Activated T-cell treated with anti-CD3 and anti-CD28 coated beads for 48 hours (primary cell): ENCODE measurements at places on chromosomes 7 and 10.

DNA sequence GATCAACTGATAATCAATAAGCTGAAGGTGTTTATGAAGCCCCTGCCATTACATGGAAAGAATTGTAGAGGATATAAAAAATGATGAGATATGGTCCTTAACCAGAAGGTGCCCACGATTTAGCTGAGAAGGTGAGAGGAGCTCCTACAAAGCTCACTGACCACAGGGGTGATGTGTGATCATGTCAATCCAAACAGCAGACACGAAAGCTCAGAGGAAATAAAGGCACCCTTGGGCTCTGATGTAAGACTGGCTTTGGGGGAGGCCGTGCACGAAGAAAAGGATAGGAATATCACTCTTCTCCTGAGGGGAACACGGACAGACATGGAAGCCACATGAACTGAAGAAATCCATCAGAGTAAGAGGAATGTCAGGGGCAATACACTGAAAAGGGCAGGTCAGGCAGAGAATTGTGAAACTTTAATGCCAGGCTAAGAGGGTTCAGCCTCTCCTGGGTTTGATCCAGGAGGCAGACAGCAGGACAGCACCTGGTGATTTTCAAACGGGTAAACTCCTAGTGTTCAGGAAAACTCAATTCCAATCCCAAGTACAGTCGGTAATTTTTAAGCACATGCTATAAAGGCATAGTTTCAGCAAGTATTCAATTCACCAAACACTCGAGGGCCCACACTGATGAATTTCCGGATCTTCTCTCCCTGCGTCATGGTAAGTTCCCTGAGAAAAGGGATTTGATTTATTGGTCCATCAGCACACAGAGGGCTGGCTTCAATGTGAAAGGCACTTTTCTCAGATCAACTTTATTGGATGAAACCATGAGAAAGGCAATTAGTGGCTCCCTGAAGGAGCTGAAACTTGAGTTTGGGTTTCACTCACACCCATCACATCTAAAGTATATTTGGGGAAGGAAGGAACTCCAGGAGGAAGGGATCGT, 163.8 kb downstream of the PRPF18 start:
- no peak for DNase-seq

DNA sequence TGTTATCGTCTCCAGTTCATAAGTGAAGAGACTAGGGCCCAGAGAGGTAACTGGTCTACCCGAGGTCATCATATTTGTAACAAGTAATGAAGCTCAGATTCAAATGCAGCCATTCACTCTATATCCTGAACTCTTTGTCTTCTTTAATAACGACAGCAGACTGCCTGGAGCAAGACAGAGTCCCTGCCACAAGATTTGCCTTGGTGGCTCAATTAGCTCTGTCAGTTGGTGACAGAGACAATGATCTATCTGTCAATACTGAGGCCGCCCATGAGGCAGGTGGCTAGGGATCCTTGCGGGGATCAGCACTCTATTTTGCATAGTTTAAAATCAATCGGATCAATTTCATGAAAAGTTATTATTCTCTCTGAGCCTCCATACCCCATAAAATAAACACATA, 43.9 kb downstream of the SH3PXD2A start:
- no peak for DNase-seq

GRCh38 chr7:137342265-137342664, 1.3 kb downstream of the PTN start:
- no peak for DNase-seq

- DNase-seq, result no peak
Measured at GRCh38 chr7:115008465-115009114, 86.7 kb downstream of the MDFIC start.

GRCh38 chr10:56928714-56929113, 567.7 kb upstream of the ZWINT start:
- no peak for DNase-seq

GRCh38 chr10:58137813-58138212, 129.9 kb downstream of the IPMK start:
- DNase-seq, result no peak

GRCh38 chr10:99325281-99325680, 3.9 kb upstream of the CNNM1 start:
- DNase-seq, result no peak

DNA sequence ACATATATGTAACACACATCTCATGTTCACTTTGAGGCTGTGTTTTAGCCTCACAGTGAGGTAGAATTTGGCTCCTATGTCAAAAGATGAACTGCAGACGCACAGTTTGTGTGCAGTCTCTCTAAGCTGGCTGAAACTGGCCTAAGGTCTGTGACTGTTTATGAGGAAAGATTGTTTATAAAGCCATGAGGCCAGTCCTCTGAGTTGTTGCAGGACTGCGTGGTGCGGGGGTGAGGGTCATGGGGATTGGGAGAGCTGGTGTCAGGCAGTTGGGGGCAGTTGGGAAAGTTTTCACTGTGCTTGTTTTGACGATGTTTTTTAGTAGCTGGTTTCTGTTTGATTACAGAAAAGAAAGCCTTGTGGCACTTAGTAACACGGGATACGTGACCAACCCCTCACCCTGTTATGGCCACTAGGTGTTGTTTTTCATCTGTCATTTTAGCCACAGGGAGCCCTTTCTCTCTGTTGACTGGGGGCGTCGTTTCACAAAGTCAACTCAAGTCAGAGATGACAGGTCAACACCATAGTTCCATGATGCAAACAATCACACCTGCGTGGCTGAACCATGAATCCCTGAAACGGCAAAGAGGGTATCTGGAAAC, 310.9 kb downstream of the CCDC3 start:
- DNase-seq, result no peak

DNA sequence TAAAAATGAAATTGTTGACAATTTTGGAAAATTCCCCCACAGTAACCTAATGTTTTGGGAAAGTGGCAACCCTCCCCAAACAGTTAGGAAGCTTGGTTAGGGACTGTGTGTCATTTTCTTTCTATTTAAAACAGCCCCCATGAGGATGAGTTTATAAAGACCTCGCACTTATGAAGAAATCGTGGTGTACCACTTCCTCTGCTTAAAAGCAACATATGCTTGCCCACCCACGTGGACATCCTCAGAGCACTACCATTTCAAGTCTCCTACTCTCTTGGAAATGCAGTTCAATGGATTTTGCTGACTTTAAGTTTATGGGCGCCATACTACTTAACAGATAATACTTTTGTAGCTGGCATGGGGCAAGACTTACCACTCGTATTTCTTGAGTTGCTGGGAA, 223.8 kb downstream of the DYNC1I1 start:
- no peak for DNase-seq

DNA sequence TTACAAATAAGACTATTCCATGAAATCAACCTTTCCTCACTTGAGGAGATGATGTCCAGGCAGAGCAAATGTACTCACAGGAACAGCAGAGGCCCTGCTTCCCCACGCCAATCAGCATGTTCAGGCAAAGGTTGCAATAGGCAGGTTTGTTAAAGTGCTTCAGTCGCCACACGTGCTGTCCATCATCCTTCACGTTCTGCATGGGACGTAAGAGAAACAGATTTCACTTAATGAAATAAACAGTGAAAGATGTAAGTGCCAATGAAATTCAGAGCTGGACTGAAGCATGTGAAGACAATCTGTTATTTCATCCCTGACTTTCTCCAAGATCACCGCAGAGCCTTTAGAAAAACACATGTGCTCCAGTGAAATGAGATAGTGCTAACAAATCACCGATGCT, 217.4 kb downstream of the DGKB start:
- no peak for DNase-seq

DNA sequence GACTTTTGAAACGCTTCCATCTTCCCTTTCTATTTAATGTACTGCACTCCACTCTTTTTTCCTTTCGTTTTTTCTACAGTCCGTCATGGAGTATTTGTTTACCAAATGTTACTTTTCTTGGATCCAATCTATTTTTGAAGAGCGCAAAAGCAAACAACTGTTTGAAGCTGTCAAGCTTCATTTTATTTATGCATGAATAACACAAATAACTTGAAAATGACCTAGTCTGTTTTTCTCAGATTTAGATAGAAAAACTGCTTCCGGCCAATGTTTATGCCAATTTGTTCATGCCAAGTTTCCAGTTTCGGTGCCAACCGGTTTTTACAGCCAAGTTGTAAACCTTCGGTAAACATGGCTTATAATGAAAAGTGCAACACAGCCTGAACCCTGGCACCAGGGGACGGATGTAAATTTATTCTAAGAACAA, 150.9 kb upstream of the KLF6 start:
- no peak for DNase-seq

GRCh38 chr10:52469970-52470705, 156.1 kb downstream of the DKK1 start:
- DNase-seq, result no peak

- DNase-seq, result peak; percentile 67
Measured at GRCh38 chr10:93062514-93063143, 2.0 kb downstream of the CYP26C1 start.

- DNase-seq, result no peak
Measured at GRCh38 chr10:131567279-131568162, 256.0 kb upstream of the TCERG1L start.

GRCh38 chr10:43077421-43078171, 727 bp downstream of the RET start:
- no peak for DNase-seq

GRCh38 chr10:108849688-108850087, 1073.6 kb downstream of the XPNPEP1 start:
- DNase-seq, result no peak

GRCh38 chr10:22017283-22018020, 13.9 kb upstream of the DNAJC1 start:
- DNase-seq, result no peak

DNA sequence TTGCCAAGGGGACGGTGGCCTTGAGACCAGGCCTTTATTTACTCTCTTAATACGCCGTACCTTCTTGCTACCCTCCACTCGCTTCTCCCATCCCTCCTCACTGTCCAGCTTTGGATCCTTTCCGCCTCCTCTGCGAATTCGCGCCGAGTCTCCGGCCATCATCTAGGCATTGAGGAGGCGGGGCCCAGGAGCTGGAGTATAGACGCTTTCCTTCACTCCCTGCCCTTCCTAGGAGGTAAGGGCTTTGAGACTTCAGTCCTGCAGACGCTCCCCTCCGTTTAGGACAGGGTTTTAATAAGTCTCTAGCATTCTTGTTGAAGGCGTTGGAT, 538 bp downstream of the TFAM start:
- DNase-seq, result peak; percentile 3

DNA sequence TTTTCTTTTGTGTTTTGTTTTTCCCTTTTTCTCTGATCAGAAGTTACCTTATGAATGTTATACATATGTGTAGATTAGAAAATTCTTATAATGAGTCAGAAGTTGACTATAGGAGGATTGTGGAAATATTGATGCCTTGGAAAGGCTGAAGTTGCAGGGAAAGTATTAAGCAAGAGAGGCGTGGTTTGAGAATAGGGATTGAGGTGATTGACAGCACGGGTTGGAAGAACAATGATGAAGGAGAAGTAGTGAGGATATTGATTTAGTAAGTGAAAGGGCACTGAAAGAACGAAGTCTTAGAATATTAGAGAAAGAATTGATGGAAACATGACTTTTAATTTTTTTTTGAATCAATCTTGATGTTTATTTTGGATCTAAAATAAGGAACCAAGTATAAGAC, 176.0 kb downstream of the EXOC4 start:
- DNase-seq, result no peak

GRCh38 chr10:7572391-7572790, 94.4 kb downstream of the ITIH5 start:
- DNase-seq, result no peak

DNA sequence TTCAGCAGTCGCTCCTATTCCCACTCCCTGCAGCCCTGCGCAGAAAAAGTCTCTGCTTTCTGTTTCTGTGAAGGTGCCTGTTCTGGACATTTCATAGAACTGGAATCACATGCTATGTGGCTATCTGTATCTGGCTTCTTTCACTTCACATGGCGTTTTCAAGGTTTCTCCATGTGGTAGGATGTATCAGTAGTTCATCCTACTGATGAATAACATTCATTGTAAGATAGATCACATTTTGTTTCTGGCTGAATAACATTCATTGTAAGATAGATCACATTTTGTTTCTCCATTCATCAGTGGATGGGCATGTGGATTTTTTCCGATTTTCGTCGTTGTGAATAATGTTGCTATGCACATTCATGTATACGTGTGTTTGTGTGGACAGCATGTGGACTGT, 44.5 kb downstream of the HSPA12A start:
- DNase-seq, result no peak

DNA sequence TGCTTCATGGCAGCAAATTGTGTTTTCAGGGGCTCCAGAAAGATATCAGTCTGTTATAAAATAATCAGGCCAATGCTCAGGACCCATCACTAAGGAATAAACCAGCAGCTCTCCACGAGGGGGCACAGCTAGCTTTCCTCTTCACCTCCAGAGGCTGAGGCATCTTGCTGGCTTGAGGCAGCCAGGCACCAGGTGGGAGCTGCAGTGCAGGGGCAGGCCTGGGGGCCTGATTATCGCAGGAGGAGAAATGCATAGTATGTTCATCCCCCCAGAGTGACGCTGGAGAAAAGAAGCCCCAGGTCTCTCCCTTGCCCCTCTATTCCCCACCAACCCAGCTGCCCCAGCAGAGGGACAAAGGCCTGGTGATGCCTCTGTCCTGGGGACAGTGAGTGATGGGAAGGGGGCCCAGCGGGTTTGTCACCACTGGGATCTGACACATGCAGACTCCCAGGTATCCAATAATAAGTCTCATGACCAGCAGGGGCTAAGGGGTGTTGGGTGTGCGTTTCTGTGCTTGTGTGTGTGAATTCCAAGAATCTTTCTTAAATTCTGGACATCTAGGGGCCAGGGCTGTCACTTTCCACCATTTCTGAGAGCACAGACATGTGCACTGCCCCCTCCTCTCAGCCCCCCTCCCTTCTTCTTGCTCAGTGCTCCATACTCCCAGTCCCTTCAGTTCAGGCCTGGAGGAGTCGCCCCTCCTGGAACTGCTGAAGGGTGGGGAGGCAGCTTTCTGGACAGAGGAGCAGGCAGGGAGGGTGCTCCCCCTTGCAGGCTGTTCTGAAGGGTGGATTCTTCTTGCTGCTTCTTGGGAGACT, 128.1 kb upstream of the FAM20C start:
- DNase-seq, result no peak

- DNase-seq, result no peak
Measured at GRCh38 chr7:50308203-50308531, 3.7 kb downstream of the IKZF1 start.

GRCh38 chr7:22726907-22727713, at the start of gene IL6:
TSS of gene IL6 (plus strand) at chr7:22727200. CDS start at chr7:22727263, 63 bp downstream.
- DNase-seq, result no peak

DNA sequence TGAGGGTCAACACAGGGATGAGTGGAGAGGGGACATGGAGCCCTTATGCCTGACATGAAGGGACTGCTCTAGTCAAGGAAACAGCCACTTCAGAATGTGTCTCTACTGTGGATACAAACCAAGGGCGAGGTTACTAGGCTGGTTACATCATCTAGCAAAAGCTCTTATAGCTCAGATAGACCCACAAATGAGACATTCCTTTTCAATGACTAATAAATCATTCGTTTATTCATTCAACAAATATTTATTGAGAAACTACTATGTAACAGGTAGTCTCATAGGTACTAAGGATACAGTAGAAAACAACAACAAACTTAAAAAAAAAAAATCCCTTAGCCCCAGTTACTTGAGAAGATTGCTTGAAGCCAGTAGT, 219.5 kb downstream of the KIAA1217 start:
- no peak for DNase-seq

DNA sequence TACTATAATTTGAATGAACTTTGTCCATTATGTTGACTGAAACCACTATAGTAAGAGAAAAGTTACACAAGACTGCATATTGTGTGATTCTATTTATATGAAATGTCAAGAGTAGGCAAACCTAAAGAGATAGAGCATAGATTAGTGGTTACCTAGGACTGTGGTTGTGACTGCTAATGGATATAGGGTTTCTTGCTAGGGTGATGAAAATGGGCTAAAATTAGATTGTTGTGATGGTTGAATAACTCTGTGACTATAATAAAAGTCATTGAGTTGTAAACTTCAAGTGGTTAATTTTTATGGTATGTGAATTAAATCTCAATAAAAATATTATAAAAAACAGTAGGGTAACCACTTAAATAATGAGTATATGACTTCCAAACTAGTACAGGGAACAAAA, 142.9 kb upstream of the AHR start:
- no peak for DNase-seq
